CD4-positive, alpha-beta T cell treated with Interleukin-1 beta for 1 hour (primary cell): ENCODE measurements at places on chromosomes 3 and 15.

DNA sequence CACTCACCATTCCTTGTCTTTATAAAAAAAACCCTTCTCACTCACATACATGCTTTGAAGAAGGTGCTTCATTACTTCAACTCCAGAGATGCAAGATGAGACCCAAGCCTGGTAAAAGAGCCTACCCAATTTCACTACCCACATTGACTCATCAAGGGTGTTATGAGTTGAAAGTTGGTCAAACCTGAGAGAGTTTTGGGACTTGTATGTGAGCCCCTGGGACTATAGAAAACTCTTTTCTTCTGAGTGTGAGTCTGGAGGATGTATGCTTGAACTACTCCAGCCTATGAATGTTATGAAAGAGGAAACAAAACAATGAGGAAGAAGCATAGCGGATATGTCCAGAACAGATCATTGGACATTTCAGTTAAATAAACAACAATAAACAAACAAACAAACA lies 106.5 kb upstream of the SATB1 start:
- no peak for DNase-seq

DNA sequence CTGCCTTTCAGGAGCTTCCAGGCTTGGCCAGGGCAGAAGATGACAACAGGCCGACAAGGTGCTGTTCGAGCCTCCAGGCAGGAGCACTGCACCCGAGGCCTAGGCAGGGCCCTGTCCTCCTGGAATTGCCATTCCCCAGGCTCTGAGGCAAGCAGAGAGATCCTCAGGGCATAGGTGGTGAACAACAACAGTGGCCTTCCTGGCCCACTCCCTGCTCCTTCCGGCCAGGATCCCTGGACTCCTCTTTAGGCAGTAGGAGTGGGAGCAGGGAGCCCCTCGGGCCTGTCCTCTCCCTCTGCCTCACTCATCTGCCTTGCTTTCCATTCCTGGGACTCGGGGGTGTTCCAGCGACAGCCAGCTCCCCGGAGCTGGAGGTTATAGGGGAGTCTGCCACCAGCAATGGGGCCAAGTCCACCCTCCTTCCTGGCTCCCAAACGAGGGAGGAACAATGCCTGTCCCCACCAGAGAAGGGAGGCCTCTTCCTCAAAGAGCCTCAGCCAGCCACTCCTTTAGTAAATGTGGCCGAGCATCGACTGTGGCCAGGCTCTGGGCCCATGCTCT lies 135.0 kb downstream of the NUP210 start:
- DNase-seq = no peak

GRCh38 chr3:127607675-127608361 lies 9.6 kb downstream of the MCM2 start:
- no peak for DNase-seq

DNA sequence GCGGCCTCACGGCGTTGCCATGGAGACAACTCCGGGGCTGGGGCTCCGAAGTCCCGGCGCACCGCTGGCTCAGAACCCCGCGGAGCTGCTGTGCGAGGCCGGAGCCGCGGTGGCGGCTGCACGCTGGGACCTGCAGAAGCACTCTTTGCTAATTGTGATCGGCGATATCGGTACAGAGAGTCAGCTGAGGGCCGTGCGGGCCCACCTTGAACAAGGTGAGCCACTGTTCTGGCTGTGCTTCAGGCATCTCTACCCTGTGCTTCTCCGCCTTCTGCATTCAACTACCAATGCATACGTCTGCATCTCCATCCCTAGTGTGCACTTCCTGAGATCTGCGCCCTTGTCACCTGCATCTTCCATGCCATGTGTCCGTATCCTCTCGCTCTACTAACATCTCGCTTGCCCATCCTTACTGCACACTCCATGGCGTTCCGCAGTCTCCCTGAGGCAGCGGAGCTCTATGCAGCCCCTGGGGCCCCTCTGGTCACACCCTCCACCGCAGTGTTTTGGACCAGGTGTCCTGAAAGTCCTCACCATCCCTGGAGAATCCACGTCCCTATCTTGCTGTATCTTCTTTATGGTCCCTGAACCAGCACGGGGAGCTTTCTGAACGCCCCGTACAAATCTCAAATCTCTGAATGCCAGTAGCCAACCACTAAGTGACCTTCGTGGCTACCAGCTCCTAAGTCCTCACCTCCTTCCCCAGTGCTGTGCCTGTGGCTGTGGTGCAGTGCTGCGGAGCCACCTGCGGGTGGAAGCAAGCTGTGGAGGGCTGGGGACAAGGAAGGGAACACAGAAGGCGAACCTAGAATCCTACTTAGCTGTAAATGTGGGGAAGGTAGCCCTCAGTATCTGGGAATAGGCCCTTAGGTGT lies 6.2 kb upstream of the MAP1A start:
- no peak for DNase-seq

DNA sequence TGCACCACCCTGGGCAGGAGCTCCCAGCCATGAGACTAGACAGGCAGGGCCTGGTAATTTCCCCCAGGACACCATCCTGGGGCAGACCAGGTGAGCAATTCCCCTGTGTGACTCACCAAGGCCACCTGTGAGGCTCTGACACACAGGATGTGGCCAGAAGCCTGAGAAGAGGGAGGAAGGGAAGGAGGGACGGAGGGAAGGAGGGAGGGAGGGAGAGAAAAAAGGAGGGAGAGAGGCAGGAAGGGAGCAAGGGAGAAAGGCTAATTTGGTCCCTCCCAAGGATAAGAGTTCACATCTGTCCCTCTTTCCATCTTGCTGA lies 25.9 kb downstream of the WNT7A start:
- DNase-seq = no peak

GRCh38 chr3:155270485-155271342 lies 22.8 kb downstream of the STRIT1 start:
- DNase-seq = no peak

- DNase-seq = no peak
These were observed 37.0 kb downstream of the HDGFL3 start for GRCh38 chr15:83170474-83171165.

DNA sequence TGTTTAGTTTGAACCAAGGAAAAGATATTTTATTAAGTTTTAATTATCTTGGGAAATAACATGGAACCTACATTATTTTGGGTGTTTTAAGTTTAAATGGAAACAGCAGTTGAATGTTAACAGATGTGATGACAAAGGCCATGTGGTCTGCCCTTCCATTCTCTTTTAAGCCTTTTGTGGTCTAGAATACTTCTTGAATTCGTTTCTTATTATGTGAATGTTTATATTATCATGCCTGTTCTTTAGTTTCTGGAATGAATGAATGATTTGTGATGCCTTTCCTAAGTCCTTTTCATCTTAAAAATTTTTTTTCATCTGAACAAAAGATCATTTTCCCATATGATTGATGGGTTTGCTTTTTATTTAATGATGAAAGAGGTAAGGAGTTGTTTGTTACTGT lies 44.6 kb downstream of the SNRK start:
- DNase-seq = no peak

DNA sequence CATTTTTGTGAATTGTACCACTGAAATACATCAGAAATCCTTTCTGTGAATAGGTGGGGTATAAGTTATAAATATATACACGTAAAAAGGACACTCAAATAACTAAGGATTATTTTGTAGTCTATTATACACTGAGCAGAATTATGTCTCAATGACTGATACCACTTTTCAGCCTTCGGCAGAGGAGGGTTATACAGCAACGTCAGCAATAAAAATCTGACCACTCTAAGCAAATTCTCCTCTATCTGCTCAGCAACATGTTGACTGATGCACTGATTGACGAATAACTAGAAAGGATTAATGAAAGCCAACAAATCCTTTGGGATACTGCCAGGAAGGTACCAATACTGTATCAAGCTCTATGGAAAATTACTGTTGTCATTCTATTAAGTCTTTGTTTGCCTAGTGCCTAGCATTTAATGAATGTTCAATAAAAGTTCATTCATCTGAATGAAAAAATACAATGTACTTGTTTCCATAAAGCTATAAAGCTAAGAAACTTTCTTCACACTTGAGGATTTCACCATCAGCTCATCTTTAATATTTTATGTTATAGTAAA lies 5.2 kb downstream of the ARPP19 start:
- DNase-seq = no peak

GRCh38 chr15:92705764-92706163 lies 50.2 kb upstream of the FAM174B start:
- DNase-seq = no peak

GRCh38 chr3:158085931-158086330 lies 20.3 kb downstream of the SHOX2 start:
- no peak for DNase-seq

GRCh38 chr3:126300761-126301481 lies 56.3 kb downstream of the KLF15 start:
- no peak for DNase-seq

DNA sequence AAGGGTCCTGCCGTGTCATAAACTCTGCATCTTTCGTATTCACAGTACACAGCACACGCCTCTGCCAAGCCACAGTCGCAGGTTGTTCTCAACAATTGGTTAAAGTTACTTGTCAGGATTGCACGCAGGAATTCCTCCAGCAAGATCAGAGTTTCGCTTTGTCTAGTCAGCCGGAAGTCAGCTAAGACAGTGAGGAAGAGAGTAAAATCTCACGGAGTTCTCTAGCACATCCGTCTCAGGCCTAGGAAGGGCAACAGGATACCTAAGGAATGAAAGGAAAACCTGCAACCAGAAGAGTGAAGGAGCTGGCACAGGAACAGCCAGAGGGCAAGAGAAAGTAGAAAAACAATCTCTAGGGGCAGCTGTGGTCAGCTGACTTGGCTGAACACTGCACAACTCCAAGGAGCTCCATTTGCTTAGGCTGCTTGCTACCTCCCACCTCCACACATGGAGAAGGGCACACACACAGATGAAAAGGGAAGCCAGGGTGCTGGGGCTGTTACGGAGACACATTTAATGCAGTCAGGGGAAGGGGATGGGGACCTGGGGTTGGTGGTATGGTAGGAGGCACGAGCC lies 23.7 kb downstream of the RORA start:
- no peak for DNase-seq
